ENCODE measurements at places on chromosomes 2 and 18. TPM values are rescaled to one million over a fixed set of nuclear protein-coding genes. Genes with fewer than 3 reads are reported as not detected.

The TUBA3E gene
- not detected for total RNA-seq

GRCh38 chr2:64410671-64411070 lies 43.3 kb upstream of the LGALSL start:
- DNase-seq = no peak

DNA sequence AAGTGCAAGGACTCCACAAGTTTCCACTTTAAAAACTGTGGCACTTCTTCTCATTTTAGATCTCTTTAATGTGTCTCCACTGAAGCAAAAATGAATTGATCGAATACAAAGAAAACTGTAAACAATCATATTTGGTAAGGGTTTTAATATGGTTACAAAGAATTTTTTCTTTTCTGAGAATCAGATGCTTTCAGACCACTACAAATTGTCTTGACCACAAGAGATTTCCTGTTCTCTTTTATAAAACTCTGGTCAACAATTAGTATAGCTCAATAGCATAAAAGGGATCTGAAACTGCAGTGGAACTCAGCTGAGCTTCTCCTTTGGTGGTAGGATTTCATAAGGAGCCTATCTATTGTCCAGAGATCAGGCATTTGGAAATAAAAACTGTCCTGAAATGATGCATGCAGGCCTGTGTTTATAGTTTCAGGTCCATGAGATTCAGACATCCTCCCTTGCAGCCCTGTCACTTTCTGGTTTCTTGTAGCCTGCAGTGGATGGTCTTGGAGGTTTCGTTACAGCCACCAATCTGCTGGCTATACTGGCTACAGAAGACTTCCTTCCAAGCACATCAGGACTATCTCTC lies 120.0 kb downstream of the DOCK10 start:
- no peak for DNase-seq

DNA sequence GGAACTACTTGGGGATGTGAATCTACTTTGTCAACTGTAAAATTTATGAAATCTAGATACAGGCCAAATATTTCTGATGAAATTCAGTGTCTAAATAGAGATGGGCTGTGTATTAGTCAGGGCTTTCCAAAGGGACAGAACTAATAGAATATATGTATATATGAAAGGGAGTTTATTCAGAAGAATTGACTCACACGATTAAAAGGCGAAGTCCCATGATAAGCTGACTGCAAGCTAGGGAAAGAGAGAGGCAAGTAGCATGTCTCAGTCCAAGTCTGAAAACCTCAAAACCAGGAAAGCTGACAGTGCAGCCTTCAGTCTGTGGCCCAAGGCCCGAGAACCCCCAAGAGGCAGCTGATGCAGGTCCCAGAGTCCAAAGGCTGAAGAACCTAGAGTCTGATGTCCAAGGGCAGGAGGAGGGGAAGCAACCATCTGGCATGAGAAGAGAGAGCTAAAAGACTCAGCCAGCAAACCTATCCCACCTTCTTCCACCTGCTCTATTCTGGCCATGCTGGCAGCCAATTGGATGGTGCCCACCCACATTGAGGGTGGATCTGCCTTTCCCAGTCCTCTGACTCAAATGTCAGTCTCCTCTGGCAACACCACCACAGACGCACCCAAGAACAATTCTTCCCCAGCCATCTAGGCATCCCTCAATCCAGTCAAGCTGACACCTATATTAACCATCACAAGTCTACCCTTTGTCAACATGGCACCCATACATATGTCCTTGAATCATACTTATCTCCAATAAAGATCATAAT lies 29.3 kb upstream of the MEX3C start:
- DNase-seq = no peak

- no peak for DNase-seq
Observed at GRCh38 chr2:158060835-158061435, 40.7 kb upstream of the UPP2 start.

The DNAH7 gene
- total RNA-seq = 0.37 TPM

DNA sequence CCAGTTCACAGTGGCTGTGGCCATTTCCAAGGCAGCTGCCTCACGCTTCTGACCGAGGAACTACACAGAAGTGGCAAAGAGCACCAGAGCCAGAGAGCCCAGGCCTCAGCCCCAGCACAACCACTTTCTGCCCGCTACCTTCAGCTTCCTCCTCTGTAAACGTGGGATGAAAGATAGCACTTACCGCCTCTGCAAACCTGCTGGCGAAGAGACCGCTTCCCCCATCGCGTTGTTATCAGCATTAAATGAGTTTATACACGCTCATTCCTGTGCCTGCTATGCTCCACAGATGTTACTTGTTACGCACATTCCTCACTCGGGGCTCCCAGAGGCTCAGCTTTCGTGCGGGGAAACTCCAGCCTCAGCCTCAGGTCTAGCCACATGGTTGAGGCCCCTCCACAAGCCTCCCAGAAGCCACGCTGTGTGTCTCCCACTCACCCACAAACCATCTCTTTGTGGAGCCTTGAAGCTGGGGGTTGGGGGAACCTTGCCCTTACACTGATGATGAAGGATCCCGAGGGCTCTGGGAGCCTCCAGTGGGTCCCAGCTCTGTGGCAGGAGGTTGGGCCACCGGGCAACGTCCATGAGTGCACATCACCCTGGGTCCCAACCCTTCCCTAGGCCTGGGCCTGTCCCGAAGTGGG lies 63.3 kb upstream of the SMAD7 start:
- DNase-seq = no peak

Measured in T-helper 17 cell (primary cell).